ENCODE measurements at places on chromosomes 1 and 21.
A peak's percentile ranks its signal among the peaks of the same experiment; 100 is the strongest.

- peak; percentile 49 for DNase-seq
Measured at GRCh38 chr1:40662864-40663263, 2.6 kb downstream of the RIMS3 start.

GRCh38 chr1:86696522-86696921 is 7.9 kb upstream of the SH3GLB1 start:
- DNase-seq, result peak; percentile 23

- DNase-seq, result peak; percentile 50
Measured at GRCh38 chr1:215568299-215568692, 1.2 kb downstream of the KCTD3 start.

- no peak for DNase-seq
Measured at GRCh38 chr1:217948741-217949140, 317.6 kb downstream of the SPATA17 start.

GRCh38 chr1:226957714-226958113 is 17.6 kb downstream of the COQ8A start:
- DNase-seq, result no peak

GRCh38 chr1:204461331-204462228 is 33.0 kb downstream of the PIK3C2B start:
- no peak for DNase-seq

- DNase-seq, result peak; percentile 93
Measured at GRCh38 chr1:32702599-32703478, at the start of gene SYNC. Gene SYNC, minus strand, starts transcription at chr1:32702770. Its CDS starts 110 bp downstream, at chr1:32702660.

DNA sequence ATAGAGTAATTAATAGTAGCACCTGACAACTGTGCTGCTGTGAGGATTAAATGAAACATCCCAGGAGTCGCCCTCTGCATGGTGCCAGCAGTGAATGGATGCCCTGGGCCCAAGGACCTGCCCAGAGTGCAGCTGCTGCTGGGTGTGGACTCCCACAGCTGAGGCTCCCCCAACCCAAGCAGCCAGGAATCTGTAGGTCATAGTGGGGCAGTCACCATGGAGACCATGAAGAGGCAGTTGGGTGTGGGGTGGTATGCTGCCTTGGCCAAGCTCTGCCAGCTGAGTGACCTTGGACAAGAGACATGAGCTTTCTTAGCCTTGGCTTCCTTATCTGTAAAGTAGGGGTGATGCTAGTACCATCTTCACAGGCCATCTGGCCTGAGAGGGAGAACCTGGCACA is 9.4 kb downstream of the OLIG2 start:
- DNase-seq, result no peak

- DNase-seq, result peak; percentile 94
Measured at GRCh38 chr21:21612466-21612865, 614.3 kb downstream of the NCAM2 start.

DNA sequence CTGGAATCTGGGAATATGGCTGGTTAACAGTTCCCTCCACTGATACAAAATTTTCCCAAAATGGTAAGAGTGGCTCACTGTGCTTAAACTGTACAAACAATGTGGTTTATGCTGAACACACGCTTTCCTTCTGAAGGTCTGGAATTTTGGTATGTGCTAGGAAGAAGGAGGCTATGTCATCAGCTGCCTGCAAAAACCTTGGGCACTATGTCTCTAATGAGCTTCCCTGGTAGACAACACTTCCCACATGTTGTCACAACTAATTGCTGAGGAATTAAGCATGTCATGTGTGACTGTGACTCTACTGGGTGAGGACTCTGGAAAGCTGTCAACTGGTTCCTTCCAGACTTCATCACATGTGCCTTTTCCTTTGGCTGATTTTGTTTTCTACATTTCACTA is 29.2 kb downstream of the IPP start:
- DNase-seq, result peak; percentile 66

- DNase-seq, result no peak
Measured at GRCh38 chr1:3250624-3251023, 181.6 kb downstream of the PRDM16 start.

DNA sequence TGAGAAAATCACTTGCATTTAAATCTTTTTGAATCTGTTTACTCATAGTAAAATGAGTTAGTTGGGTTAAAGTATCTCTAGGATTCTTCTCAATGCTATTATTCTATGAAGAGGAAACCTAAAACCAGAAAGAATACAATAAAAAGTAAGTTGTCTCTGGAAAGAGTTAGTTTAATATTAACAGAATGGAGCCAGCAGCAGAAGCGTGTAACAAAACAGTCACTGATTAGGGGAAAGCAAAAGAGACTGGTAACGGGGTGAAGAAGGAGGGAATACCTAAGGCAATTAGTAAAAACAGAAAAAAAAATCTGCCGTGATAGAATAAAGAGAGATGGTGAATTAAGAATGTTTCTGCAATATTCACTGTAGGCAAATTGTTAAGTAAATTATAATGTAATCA is 60.0 kb downstream of the NRDC start:
- no peak for DNase-seq

DNA sequence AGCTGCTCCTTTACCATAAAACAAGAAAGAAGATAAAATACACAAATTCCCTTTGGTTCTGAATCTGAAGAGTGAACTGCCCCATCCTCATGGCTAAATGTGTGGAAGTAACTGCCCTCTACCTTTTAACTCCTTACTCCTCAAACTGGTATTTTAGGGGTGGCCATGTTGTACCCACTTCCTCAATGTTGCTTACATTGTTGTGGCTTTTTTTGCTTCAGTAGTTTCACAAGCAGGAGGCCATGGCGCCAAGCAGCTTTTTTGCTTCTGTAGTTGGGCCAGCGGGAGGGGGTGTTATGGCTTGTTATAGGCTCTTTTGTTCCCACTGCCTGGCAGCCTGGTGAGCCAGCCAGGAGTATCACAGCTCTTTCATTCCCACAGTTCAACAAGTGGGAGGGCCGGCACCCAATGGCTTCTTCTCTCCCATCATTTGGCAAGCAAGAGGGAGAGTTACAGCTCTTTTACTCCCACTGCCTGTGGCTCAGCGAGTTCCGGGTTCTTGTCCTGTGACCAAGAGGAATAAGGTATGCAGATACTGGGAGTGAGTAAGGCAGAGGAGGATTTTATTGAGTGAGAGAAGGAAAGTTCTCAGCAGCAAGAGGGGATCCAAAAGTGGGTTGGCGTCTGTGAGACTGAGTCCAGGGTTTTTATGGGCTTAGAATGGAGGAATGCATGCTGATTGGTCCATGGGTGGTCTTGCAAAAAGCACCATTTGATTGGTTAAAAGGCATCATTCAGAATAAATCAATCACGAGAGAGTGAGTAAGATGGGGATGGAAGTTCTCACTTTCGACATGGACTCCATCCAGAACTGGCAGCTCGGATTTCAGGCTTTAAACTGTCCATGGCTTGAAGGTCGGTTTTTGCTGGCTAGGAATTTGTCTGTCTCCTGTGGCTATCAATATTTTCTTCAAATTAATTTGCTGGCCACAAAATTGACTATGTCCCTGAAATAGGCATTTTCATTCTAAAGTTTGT is 429.6 kb downstream of the HLX start:
- DNase-seq, result no peak

GRCh38 chr1:191699343-191699742 is 458.9 kb upstream of the RGS18 start:
- DNase-seq, result no peak

DNA sequence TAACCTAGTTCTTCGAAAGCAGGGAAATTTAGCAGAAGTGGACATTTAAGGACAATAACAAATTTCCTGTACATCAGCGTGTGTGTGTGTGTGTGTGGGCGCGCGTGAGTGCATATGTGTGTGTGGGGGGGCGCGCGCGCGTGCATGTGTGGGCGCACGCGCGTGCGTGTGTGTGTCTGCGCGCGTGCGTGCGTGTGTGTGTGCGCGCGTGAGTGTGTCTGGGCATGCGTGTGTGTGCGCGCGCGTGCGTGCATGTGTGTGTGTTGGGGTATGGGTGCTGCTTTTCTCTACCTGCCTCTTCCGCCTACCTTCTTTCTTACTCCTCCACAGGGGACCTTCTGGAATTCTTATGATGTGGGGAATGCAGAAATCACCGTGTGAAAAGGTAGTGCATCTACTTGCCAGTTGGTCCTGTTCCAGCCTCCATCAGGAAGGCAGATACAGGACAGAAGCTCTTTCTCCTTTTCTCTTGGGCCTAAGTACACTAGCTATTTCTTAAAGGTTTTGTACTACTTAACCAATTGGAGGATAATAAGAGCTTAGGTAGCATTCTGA is 165.4 kb upstream of the KCNK2 start:
- DNase-seq, result no peak

DNA sequence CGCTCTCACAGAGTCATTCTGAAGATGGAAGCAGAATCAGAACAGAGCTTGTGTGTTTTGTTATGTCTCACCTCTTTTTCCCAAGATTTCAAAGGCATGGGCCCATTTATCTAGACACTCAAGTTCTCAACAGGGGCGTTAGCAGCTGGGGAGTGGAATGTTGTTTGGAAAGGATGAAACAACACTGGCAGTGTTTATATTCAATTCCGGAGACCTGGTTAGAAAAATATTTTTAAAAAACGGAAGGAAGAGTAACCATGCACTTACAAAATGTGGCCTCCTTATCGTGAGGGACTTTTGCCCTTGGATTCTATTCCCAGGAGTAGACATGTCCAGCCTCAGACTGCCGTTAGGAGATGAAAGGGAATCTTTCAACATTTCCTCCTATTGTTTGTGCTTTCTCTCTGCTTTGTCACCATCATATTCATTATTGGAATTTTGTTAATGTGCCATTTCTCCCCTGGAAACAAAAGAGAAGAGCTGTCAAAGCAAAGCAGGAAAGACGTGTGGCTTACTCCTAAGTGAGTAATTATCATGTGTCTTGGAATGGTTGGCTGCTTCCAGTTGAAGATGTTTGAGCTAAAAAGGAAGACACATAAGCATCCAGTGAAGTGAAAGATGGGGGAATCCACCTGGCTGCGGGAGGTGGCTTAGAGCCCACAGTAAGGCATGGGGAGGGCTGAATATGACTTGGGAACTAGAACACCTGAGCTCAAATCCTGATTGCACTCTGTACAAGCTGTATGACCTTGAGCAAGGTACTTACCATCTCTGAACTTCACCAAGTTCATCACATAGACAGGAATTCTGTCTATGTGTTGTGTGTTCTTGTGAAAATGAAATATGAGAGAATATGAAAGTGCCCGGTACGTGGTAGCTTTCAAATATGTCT is 71.7 kb upstream of the JUN start:
- no peak for DNase-seq

DNA sequence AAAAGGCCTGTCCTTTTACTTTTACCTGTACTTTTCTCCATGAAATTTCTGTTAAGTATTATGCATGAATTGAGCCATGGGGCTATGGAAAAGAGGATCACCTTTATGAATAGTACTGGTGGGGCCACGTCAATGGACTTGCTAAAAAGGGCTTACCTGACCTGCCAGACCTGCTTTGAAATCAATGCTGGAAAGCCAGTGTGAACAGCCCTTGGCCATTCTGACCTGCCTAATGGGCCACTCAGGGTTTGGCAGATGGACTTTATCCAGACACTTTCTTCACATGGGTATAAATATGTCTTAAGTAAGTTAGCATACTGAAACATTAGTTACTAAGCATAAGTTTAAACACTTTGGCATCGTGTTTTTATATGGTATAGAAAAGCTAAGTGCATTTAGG is 8.3 kb upstream of the GUK1 start:
- DNase-seq, result no peak

- no peak for DNase-seq
Measured at GRCh38 chr1:225689882-225690459, 37.0 kb upstream of the ENAH start.

- no peak for DNase-seq
Measured at GRCh38 chr1:97505289-97505688, 415.5 kb downstream of the DPYD start.

GRCh38 chr1:24105368-24106160 is 6.4 kb downstream of the MYOM3 start:
- DNase-seq, result no peak

GRCh38 chr1:69657971-69658370 is 90.2 kb downstream of the LRRC7 start:
- no peak for DNase-seq

DNA sequence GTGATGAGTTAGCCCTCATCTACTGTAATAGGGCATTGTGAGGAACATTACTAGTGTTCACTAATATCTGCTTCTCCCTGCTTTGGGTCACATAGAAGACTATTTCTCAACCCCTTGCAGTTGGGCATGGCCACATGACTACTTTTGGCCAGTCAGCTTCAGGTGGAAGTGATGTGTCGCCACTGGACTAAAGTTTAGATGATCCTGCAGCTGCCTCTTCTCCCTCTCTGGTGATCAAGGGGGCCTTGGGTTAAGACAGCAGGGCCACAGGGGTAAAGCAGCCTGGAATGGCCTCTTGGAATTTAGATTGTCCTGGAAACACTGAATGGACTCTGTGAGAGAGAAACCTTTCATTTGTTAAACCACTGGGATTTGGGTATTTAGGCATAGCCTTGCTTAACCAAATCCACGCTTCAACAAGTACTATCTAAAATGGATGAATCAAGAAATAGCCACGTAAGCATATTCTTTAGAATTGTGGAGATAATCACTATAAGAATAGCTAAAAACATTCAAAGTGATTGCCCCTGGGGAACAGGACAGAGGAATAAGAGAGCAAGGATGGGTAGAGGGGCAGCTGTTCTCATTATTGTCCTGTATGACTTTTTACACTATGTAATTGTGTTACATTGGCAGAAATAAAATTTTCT is 41.2 kb downstream of the OPRD1 start:
- no peak for DNase-seq

DNA sequence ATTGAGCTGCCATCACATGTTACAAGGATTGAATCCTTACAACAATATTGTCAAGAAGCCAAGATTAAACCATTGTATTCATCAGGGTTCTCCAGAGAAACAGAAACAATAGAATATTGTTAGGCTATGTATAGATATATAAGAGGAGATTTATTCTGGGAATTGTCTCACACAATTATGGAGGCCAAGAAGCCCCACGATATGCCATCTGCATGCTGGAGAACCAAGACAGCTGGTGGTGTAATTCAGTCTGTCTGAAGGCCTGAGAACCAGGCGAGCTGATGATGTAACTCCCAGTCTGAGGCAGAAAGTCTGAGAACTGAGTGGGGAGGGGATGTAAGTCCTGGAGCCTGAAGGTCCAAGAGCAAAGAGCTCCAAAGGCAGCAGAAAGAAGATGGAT is 14.5 kb upstream of the TTF2 start:
- DNase-seq, result no peak

GRCh38 chr1:109255097-109255651 is 5.8 kb downstream of the CELSR2 start:
- peak; percentile 47 for DNase-seq

DNA sequence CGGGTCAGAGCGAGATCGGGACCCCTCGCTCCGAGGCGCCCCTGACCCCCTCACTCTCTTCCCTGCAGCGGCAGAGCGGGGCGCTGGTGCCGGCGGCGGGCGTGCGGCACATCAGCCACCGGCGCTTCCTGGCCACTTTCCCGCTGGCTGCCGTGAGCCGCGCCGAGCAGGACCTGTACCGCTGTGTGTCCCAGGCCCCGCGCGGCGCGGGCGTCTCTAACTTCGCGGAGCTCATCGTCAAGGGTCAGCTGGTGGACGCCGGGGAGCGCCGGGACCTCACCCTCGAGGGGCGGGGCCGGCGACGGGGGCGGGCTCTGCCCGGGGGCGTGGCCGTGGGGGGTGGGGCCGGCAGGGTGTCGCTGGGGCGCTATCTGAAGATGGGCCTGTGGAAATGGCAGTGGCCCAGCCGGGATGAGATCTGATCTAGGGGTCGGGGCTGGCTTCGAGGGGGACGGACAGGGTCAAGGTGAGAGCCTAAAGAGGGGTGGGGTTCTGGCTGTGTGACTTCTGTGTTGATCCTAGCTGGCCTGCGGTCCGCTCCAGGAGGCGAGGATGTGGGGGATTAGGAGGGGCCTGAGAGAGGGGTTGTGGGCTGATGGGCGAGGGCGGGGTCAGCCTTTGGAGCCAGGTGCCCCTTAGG is 23.6 kb downstream of the PTPRU start:
- DNase-seq, result peak; percentile 79

- DNase-seq, result peak; percentile 60
Measured at GRCh38 chr1:39711104-39711965, 20.1 kb upstream of the HPCAL4 start.

GRCh38 chr1:44812822-44813543 is 4.7 kb downstream of the BTBD19 start:
- peak; percentile 56 for DNase-seq
